ENCODE measurements at places on chromosomes 5 and 9. TPM values are rescaled to one million over a fixed set of nuclear protein-coding genes. Genes with fewer than 3 reads are reported as not detected.

GRCh38 chr5:158273035-158273434 lies 414.1 kb upstream of the CLINT1 start:
- no peak overlapping the region for H3K27ac ChIP-seq
- H3K4me3 ChIP-seq: no peak overlapping the region
- no peak for DNase-seq
- no peaks in the 10 kb centered on the region for H3K4me1 ChIP-seq
- no peaks in the 10 kb centered on the region for H3K36me3 ChIP-seq

GRCh38 chr5:157126-157715 lies 34.1 kb upstream of the LRRC14B start:
- no peaks in the 10 kb centered on the region for H3K4me1 ChIP-seq
- H3K4me3 ChIP-seq: no peak overlapping the region
- H3K36me3 ChIP-seq: no peaks in the 10 kb centered on the region
- no peak overlapping the region for H3K27ac ChIP-seq
- peaks cover 5% of the 10 kb centered on the region for H3K27me3 ChIP-seq

DNA sequence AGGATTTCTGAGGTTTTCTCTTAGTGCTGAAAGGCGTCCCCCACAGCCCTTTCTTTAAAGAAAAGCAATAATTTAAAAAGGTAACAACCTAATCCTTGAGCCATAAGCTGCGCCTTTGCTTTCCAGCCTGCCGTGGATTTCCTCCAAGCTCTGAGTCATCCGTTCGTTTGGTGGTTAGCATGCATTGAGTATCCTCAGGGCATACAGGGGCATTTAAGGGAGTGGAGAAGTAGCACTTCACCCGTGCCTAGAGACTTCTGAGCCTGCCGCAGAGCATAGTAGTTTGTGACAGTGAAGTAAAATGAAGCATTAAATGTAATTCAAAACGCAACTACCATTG lies 892 bp upstream of the TNC start:
- no peak overlapping the region for H3K4me3 ChIP-seq
- peaks cover 56% of the 10 kb centered on the region for H3K27me3 ChIP-seq
- H3K27ac ChIP-seq: no peak overlapping the region
- no peak for DNase-seq
- H3K36me3 ChIP-seq: no peaks in the 10 kb centered on the region

- peaks cover 1% of the 10 kb centered on the region for H3K4me1 ChIP-seq
- no peaks in the 10 kb centered on the region for H3K36me3 ChIP-seq
- peaks cover 46% of the 10 kb centered on the region for H3K27me3 ChIP-seq
- H3K4me3 ChIP-seq: peak within 1 kb of the TSS; percentile 72
- H3K27ac ChIP-seq: no peak within 1 kb of the TSS
- DNase-seq: peak; percentile 15
These were observed at the start of gene FIBCD1 for GRCh38 chr9:130938652-130939404. Gene FIBCD1, minus strand, starts transcription at chr9:130939247. Its CDS starts 640 bp downstream, at chr9:130938607.

- no peaks in the 10 kb centered on the region for H3K36me3 ChIP-seq
- H3K27me3 ChIP-seq: no peaks in the 10 kb centered on the region
- H3K4me3 ChIP-seq: no peak overlapping the region
These were observed 262.7 kb downstream of the CHSY3 start for GRCh38 chr5:130166839-130167490.

GRCh38 chr5:87787625-87788256 lies 375.0 kb upstream of the CCNH start:
- peaks cover 2% of the 10 kb centered on the region for H3K27me3 ChIP-seq
- no peak for DNase-seq
- H3K36me3 ChIP-seq: no peaks in the 10 kb centered on the region
- no peak overlapping the region for H3K4me3 ChIP-seq
- no peaks in the 10 kb centered on the region for H3K4me1 ChIP-seq

- H3K27me3 ChIP-seq: no peaks in the 10 kb centered on the region
- peak overlapping the region; percentile 58 for H3K4me3 ChIP-seq
- DNase-seq: no peak
- H3K27ac ChIP-seq: peak overlapping the region; percentile 95
- peaks cover 85% of the 10 kb centered on the region for H3K36me3 ChIP-seq
These were observed 12.4 kb upstream of the CYFIP2 start for GRCh38 chr5:157253547-157253946.

DNA sequence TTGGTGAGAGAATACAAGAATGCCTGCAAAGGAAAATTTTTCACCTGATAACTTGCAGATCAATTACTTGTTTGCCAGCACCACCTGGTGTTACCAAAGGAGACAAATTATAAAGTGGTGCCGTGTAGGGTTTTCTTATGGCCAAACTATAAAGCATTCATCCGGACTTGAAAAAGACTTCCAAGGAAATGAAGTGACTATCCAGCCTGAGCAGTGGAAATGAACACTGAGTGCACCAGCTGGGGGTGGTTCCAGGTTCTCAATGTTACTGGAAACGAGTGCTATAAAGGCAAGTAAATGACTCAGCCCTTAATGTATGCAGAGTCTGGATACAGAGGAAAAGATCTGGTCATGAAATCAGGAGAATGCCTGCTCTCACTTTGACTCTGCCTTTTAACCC lies 113.1 kb downstream of the DNAH5 start:
- no peak overlapping the region for H3K27ac ChIP-seq
- H3K36me3 ChIP-seq: no peaks in the 10 kb centered on the region
- DNase-seq: no peak
- no peak overlapping the region for H3K4me3 ChIP-seq
- no peaks in the 10 kb centered on the region for H3K4me1 ChIP-seq

- no peak for DNase-seq
- H3K4me3 ChIP-seq: no peak overlapping the region
- H3K4me1 ChIP-seq: no peaks in the 10 kb centered on the region
- no peak overlapping the region for H3K27ac ChIP-seq
- no peaks in the 10 kb centered on the region for H3K36me3 ChIP-seq
These were observed 263.5 kb downstream of the TAF11L14 start for GRCh38 chr5:17897776-17898175.

- H3K36me3 ChIP-seq: peaks cover 40% of the 10 kb centered on the region
- peaks cover 52% of the 10 kb centered on the region for H3K4me1 ChIP-seq
- no peak overlapping the region for H3K4me3 ChIP-seq
- H3K27ac ChIP-seq: peak overlapping the region; percentile 74
- DNase-seq: no peak
These were observed 88.3 kb downstream of the PIK3R1 start for GRCh38 chr5:68303754-68304420.

- no peaks in the 10 kb centered on the region for H3K36me3 ChIP-seq
- peaks cover 2% of the 10 kb centered on the region for H3K27me3 ChIP-seq
- no peak overlapping the region for H3K4me3 ChIP-seq
- DNase-seq: no peak
- H3K4me1 ChIP-seq: no peaks in the 10 kb centered on the region
These were observed 340.3 kb upstream of the CD180 start for GRCh38 chr5:67536866-67537265.

DNA sequence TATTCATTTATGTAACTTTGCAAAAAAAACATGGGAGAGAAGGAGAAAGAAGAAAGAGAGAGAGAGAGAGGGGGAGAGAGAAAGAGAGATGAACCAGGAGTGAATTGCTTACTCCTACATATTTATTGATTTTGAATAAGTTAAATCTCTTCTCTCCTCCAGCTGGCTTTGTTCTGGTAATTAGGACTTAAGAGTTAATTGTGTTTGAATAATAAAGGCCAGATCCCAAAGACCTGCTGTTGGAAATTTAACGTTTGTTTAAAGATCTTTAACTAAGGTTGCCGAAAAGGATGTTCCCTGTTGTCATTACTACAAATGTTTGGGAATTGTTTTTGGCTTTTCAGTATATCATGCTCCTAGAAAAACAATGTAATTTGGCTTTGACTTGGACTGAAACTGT lies 473.0 kb downstream of the TUSC1 start:
- H3K27ac ChIP-seq: no peak overlapping the region
- DNase-seq: no peak
- no peak overlapping the region for H3K4me3 ChIP-seq
- H3K36me3 ChIP-seq: no peaks in the 10 kb centered on the region
- H3K27me3 ChIP-seq: no peaks in the 10 kb centered on the region

DNA sequence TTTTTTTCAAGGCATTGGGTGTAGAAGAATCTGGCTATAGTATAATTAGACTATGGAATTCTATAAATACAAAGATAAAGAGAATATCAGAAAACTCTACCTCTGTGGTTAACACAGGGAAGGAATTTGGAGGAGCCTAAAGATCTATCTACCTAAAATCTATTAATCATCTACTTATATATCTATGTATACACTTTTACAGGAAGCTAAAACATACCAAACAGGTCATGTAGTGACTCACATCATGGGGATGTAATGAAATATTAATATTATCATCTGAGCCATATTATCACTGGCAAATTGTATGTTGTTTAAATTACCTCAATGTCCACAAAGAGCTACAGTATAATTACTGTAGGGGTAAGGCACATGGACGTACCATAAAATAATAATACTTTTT lies 1748.2 kb downstream of the EFNA5 start:
- H3K27ac ChIP-seq: no peak overlapping the region
- no peaks in the 10 kb centered on the region for H3K27me3 ChIP-seq
- DNase-seq: no peak

- no peak overlapping the region for H3K27ac ChIP-seq
- no peak for DNase-seq
- no peak overlapping the region for H3K4me3 ChIP-seq
- no peaks in the 10 kb centered on the region for H3K27me3 ChIP-seq
- no peaks in the 10 kb centered on the region for H3K36me3 ChIP-seq
These were observed 49.2 kb downstream of the NACC2 start for GRCh38 chr9:136045595-136046553.

GRCh38 chr5:10555277-10555684 lies 8.6 kb upstream of the ANKRD33B start:
- peaks cover 30% of the 10 kb centered on the region for H3K27me3 ChIP-seq
- no peak overlapping the region for H3K4me3 ChIP-seq
- peaks cover 17% of the 10 kb centered on the region for H3K4me1 ChIP-seq
- no peak for DNase-seq

DNA sequence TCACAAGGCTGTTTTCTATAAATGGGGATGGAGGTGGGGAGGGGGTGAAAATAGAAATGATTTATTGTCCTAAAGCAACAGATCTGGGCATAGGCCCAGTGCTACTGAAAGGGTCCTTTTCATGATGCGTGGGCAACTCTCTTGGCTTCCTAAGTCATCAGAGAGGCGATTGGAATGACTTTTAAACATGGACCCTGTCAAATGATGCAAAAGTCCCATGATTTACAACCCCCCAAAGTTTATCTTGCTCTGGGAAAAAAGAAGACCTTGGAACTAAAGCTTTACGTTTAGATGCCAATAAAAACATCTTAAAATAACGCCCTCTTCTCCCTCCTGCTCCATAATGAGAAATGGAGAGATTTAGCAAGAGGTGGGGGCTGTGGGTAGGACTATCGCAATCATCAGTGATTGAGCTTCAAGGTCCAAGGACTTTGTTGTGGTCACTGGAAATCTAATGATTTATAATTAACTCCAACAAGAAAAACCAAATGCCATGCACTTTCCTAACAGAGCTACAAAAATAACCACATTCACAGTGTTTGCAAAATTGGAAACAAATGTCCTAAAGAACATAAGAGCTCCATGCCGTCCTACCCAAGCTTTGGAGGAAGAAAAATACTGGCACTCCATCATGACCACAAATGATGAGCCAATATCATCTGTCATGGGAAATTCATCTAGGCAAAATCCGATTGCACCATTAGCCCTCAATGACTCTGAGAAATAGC lies 167.5 kb upstream of the CLINT1 start:
- H3K27ac ChIP-seq: no peak overlapping the region
- no peaks in the 10 kb centered on the region for H3K36me3 ChIP-seq

- no peaks in the 10 kb centered on the region for H3K27me3 ChIP-seq
- H3K36me3 ChIP-seq: no peaks in the 10 kb centered on the region
- no peak overlapping the region for H3K4me3 ChIP-seq
- no peaks in the 10 kb centered on the region for H3K4me1 ChIP-seq
These were observed 215.8 kb downstream of the ADAMTS12 start for GRCh38 chr5:33675958-33676464.

- no peaks in the 10 kb centered on the region for H3K4me1 ChIP-seq
- no peak overlapping the region for H3K27ac ChIP-seq
- H3K4me3 ChIP-seq: no peak overlapping the region
- no peaks in the 10 kb centered on the region for H3K27me3 ChIP-seq
These were observed 891.3 kb downstream of the TLE1 start for GRCh38 chr9:80797831-80798688.

GRCh38 chr5:55650386-55650785 lies 61.7 kb downstream of the SLC38A9 start:
- no peaks in the 10 kb centered on the region for H3K27me3 ChIP-seq
- DNase-seq: no peak
- peaks cover 52% of the 10 kb centered on the region for H3K36me3 ChIP-seq
- H3K4me3 ChIP-seq: peak overlapping the region; percentile 43
- H3K4me1 ChIP-seq: peaks cover 28% of the 10 kb centered on the region

DNA sequence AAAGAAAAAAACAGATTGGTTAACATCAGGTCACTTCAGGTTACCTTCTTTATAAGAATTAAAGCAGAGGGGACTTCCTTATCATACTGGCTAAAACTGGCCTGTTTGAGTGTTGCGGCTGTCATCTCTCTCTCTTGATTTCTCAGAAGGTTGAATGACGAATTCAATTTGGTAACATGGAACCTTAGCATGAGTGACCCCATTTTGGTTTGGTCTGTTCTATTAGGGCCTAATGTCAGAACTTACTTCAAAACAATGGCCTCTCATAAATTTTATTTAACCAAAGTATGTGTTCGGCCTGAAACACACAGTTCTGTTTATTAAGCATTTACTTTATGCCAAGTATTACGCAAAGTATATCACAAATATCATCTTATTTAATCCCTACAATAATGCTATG lies 147.5 kb downstream of the CAAP1 start:
- H3K36me3 ChIP-seq: no peaks in the 10 kb centered on the region
- H3K4me3 ChIP-seq: no peak overlapping the region
- no peaks in the 10 kb centered on the region for H3K4me1 ChIP-seq
- H3K27ac ChIP-seq: no peak overlapping the region
- H3K27me3 ChIP-seq: peaks cover 2% of the 10 kb centered on the region
- no peak for DNase-seq

DNA sequence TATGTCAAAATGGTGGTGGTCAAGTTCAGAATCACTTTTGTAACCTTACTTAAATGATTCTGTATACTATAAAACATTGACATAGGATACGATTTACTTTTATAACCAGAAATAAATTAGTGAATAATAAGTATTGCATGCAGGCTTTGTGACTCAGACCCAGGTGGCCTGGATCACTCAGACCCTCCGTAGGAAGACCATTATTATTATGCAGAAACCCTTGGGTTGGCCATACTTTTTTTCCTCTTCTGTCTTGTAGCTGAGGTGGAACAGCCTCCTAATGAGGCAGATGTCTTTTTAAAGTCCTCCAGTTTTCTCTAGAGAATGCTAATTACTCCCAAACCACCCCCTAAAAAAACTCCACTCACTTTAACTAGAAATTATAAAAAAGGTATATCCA lies 121.9 kb downstream of the LPAR1 start:
- no peak overlapping the region for H3K4me3 ChIP-seq
- no peak overlapping the region for H3K27ac ChIP-seq
- H3K36me3 ChIP-seq: no peaks in the 10 kb centered on the region
- H3K27me3 ChIP-seq: no peaks in the 10 kb centered on the region

The CRHBP gene
- not detected for total RNA-seq

The GFI1B gene
- not detected for total RNA-seq

The OCLN gene
- 0.21 TPM for total RNA-seq

The FAM13B gene
- 20.3 TPM for total RNA-seq

The DMRTA1 gene
- total RNA-seq: not detected

The POU5F2 gene
- total RNA-seq: 1.0 TPM

The ENTPD2 gene
- total RNA-seq: not detected

The PDE6A gene
- not detected for total RNA-seq

The IRX4 gene
- not detected for total RNA-seq

The UAP1L1 gene
- 22.3 TPM for total RNA-seq

The CDH6 gene
- total RNA-seq: not detected

The ZDHHC21 gene
- 14.2 TPM for total RNA-seq

The NADK2 gene
- 17.8 TPM for total RNA-seq
